ENCODE measurements at places on chromosomes 2 and 18.

DNA sequence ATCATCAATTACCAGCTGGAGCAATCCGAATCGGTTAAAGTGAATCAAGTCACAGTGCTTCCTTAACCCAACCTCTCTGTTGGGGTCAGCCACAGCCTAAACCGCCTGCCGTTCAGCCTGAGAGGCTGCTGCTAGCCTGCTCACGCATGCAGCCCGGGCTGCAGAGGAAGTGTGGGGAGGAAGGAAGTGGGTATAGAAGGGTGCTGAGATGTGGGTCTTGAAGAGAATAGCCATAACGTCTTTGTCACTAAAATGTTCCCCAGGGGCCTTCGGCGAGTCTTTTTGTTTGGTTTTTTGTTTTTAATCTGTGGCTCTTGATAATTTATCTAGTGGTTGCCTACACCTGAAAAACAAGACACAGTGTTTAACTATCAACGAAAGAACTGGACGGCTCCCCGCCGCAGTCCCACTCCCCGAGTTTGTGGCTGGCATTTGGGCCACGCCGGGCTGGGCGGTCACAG lies 496 bp upstream of the ITGA4 start:
- peak; percentile 59 for DNase-seq

GRCh38 chr2:44772669-44773378 lies 168.7 kb upstream of the SIX3 start:
- no peak for DNase-seq

- peak; percentile 73 for DNase-seq
These were observed 622 bp downstream of the LRP2 start for GRCh38 chr2:169361706-169362117.

- peak; percentile 30 for DNase-seq
These were observed 101.3 kb downstream of the CAPN13 start for GRCh38 chr2:30705711-30706533.

DNA sequence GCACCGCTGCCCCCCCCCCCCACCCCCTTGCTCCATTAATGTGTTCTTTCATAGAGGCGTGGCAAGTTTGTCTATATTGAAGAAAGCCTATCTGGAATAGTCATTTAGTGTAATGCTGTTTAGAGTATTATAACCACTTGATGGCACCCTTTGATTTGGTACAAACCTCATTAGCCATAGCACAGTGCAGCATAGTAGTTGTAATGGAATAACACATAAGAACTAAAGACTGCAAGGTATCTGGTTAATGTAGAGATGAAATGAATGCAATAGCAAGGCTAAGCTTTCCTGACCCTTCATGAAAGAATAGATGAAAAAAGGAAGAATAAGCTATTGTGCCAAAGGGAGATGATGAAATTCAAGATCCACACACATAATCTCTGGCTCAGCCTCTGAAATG lies 81.9 kb downstream of the EHBP1 start:
- no peak for DNase-seq

DNA sequence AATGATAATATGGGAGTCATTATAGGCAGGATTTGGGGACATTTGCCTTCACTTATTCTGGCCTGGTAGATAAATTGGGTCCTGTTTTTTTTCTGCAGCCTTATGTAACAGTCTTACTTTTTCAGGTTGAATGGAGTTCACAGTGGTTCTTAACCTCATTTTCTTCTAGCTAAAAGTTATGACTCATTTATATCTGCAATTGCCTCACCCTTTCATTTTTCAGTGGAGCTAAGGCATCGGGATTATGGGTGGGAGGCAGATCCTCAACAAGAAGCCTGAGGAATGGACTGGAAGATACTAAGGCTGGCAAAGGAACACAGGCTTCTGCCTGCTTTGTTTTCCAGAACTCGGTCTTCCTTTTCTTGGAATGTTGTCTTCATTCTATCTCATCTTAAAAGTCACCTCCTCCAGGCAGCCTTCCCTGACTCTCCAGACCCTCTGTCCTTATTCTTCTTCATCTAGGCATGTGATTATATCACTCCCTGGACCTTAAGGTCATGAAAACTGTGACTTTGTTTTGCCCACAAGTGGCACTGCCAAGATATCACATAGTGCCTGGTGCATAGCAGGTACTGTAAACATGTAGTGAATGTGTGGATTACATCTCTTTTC lies 41.0 kb upstream of the ACSL3 start:
- no peak for DNase-seq

DNA sequence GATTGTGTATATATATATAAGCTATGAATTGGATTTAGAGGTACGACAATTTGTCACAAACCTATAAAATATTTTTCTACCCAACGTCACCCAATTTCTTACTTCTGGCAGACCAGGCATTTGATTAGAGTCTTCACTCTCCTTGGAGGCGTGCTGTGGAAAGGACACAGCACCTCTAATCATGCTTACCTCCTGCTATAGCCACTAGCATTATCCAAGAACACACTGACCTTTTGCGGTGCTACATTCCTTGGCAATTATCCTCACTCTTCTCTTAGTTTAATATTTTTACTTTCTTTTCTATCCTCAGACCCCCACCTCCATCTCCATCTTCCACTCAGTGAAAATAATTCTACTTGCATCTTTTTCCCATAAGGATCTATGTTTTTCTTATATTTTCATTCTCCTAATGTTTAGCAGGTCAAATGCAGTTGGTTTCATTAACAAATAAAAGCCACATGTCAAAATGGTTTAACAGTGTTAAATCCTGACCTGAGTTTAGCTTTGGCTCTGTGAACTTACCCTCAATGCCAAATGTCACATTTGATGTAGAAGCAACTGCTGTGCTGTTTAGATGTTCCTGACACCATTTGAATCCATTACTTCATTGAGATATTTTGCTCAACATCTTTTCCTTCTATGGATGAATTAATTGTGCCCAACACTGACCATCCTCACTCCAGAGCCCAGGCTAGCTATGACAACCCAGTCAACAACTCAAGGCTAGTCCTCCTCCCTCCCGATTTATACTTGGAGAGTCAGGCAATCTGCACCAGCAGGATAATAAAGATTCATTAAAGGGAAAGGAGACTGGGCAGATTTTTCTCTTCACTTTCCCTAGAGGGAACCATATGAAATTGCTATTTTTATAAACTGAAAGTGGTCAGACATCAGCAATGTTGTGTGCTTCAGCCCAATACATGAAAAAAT lies 240.5 kb downstream of the MREG start:
- DNase-seq: no peak

GRCh38 chr2:109331896-109332848 lies 203.2 kb downstream of the SH3RF3 start:
- DNase-seq: peak; percentile 10

- no peak for DNase-seq
These were observed 768.1 kb downstream of the TMEM182 start for GRCh38 chr2:103529798-103530502.

DNA sequence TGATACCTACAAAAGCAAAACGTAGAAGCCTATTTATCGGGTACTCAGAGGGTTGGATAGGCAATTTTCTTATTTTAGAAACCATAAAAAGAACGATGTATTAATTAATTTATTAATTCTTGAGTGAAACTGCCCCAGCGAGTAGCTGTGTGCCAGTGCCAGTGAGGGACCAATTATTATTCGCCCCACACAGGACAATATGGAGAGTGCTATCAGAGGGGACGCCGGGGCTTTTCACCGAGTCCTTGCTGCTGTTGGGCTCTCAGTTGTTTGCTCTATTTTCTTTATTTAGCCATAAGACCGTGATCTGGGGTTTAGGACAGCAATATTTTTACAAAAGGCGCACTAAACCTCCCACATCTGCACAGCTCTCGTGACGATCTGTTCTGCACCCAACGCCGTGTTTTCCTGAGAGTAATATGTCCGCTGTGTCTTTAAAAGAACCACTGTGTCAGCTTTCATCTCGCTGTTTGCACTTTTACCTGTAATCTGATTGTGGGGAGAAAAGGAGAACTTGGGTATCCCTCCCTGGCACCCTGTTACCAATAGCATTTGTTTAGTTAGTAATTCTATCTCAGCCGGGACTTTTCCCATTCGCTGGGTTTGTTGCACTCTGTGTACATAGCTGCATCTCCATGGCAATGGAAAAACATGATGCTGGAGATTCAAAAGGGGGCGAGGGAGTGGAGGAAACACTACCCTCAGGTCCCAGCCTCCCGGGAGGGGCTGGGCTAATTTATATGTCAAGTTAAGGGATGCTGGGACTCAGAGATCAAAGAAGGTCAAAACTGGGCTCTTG lies 30.1 kb upstream of the ZNF516 start:
- no peak for DNase-seq

- DNase-seq: no peak
These were observed 46.6 kb downstream of the CDK15 start for GRCh38 chr2:201852878-201853415.

- no peak for DNase-seq
These were observed 20.2 kb upstream of the SSB start for GRCh38 chr2:169778446-169778845.

GRCh38 chr2:85134255-85134895 lies 1.2 kb downstream of the TCF7L1 start:
- DNase-seq: peak; percentile 74

GRCh38 chr2:210895132-210895531 lies 338.7 kb downstream of the CPS1 start:
- DNase-seq: peak; percentile 58

GRCh38 chr2:71886241-71886640 lies 261.4 kb downstream of the CYP26B1 start:
- DNase-seq: no peak

GRCh38 chr2:230869914-230870543 lies 5.3 kb downstream of the ITM2C start:
- DNase-seq: no peak

- no peak for DNase-seq
These were observed 182.5 kb upstream of the NXPH2 start for GRCh38 chr2:138962686-138963085.

DNA sequence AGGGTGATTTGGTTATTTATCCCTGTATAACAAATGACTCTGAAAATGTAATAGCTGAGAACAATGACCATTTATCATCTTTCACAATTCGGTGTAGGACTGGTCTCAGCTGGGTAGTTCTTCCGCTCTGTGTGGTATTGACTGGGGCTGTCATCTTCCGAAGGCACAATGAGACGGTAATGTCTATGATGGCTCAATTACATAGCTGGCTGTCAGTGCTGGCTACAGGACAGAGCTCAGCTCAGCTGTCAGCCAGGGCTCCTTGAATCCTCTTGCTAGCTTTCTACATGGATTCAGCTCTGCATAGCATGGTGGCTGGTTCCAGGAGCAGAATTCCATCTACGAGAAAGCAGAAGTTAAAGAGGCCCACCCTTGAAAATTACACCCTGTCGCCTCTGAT lies 483.8 kb downstream of the TDRD15 start:
- DNase-seq: no peak

- DNase-seq: no peak
These were observed 4.5 kb upstream of the MYO5B start for GRCh38 chr18:50199346-50199855.

GRCh38 chr2:64757126-64757525 lies 103.4 kb upstream of the SERTAD2 start:
- DNase-seq: no peak

- DNase-seq: no peak
These were observed 7.4 kb upstream of the ACYP2 start for GRCh38 chr2:54107903-54108615.

DNA sequence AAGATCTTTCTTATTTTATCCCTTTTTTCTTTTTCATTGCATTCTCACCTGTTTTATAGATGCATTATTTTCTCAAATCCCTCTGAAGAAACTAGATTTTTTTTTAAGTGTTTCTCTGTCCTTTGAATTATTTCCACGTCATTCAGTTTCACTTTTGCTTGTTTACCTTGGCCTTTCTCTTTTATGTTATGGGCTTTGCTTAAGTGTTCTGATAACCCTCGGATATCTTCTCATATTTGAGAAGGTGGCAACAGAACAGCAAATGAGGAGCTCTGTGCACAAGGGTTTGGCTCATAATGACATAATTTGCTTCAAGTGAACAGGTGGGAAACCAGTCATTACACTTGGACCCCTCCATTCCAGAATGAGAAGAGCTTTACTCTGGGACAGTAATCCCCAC lies 111.9 kb downstream of the C1D start:
- no peak for DNase-seq

DNA sequence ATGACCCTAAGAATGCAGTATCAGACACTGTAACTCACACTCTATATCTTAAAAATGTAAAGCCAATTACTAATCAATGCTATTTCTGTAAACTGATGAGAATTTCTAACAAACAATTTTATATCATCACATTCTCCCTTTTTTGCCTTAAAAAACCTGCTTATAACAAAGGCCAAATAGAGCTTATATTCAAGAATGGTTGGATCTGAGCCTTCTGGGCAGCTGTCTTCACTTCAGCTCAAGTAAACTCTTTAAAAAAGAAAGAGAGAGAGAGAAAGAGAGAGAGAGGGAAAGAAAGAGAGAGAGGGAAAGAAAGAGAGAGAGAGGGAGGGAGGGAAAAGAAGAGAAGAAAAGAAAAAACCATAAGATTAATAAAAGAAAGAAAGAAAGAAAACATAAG lies 231.8 kb downstream of the KCNE4 start:
- DNase-seq: no peak

DNA sequence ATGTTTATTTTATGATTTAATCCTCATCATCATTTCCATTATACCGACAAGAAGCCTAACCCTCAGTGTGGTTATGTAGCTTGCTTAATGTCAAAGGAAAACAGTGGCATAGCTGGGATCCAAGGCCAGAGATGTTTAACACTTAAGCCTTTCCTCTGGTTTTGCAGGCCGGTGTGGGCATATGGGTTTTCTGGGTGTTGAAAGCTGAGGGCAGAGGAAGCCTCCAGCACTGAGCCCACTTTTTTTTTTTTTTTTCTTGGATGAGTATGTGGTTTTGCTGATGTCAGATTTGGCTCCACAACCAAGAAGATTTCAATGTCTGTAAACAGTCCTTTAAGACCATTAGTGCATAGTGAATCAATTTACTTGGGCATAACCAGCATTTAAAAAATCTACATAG lies 41.3 kb downstream of the LHCGR start:
- DNase-seq: no peak

DNA sequence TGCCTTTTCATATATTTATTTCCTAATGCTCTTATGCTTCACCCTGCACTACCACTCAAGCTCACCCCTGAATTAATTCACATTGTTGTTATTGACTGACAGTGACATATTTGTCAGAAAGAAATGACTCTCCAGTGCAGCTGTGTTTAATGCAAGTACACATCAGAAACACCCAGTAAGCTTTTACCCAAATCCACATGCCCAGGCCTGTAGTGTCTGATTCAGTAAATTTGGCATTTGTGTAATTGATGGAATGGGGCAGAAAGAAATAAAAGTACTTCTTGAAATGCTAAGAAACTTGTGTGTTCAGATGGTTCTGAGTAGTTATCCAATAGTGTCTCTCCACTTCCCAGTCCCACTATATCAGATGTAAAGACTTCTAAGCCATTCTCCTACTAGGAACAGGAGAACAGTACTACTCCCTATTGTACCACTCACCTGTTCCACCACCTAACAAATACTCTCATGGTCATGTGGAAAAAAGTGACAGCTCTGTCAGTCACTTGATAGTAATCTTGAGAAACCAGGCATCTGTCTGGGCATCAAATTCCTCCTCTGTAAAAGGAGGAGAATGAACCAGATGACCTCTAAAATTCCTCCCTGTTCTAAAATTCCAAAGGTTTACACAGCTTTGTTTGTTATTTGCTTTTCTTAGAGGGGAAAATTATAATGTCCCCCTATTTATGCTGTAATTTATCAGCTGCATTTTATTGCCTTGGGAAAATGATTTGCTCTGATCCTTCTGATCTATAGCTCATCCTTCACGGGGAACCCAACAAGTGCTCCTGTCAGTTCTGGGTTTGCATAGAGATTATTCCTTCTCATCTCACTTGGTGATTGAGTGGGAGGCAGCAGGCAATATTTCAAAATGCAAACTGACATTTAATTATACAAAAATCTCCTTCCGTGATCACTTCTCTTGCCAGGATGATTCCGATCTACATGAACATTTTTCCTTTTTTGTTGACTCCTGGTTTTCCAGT lies 70.9 kb downstream of the ZNF385B start:
- no peak for DNase-seq

- no peak for DNase-seq
These were observed 4.7 kb upstream of the KCNF1 start for GRCh38 chr2:10906926-10907625.
